Hematopoietic multipotent progenitor cell (in vitro differentiated cells): ENCODE measurements at places on chromosomes 16 and 17. TPM values are rescaled to one million over a fixed set of nuclear protein-coding genes. Genes with fewer than 3 reads are reported as not detected.

Gene GDPD3
- total RNA-seq: 1.1 TPM

Gene C16orf54
- total RNA-seq: 64.9 TPM

Gene PDIA2
- 0.27 TPM for total RNA-seq

DNA sequence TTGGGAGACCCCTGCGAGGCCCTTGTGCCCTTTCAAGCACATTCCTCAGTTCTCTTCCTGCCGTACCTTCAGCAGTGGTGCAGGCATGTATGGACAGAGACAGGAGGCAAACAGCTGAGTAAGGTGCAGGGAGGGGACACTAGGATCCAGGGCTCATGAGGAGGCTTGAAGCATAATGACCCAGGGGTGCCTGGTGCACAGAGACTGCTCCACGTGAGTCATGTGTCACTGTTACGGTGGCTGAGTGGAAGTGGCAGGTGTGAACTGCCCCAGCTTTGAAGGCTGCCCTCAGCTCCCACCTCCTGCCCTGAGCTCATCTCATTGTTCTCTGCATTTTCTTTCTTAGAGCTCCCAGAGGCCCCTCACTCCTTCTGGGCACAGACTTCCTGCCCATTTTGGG, 124.8 kb downstream of the NTN1 start:
- no peak for DNase-seq

Gene LHX1
- under 0.01 TPM for total RNA-seq

GRCh38 chr16:4625560-4626159, 1.0 kb downstream of the MGRN1 start:
- no peak for DNase-seq

DNA sequence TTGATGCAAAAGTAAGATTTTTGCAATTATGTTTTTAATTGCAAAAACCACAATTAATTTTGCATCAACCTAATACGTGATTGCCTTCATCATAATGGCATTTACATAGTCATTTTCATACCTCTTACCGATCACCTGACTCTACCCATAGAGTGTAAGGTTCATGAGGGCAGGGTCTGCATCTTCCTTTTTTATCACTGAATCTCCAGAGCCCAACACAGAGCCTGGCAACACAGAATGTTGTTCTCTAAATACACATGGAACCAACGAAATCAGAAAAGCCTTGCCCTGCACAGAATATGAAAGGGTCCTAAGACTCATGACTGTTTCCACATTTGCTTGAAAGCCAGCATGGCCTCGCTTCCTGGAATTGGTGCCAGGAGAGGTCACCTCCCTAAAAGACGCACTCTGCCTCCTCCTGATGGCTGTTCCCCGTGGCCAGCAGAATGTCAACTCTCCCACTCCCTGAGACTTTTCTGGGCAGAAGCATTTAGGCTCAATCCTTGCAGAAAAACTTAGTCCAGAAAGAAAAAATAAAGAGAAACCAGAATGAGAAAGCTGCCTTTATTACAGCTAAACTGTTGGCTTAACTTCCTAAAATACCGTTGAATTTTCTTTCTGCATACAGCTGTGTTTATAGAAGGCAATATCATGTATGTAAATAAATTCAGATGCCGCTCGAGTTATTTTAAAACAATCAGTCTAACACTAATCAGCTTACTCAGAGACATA, 327.8 kb upstream of the MAF start:
- DNase-seq: no peak

Gene GAS2L2
- total RNA-seq: 0.54 TPM

DNA sequence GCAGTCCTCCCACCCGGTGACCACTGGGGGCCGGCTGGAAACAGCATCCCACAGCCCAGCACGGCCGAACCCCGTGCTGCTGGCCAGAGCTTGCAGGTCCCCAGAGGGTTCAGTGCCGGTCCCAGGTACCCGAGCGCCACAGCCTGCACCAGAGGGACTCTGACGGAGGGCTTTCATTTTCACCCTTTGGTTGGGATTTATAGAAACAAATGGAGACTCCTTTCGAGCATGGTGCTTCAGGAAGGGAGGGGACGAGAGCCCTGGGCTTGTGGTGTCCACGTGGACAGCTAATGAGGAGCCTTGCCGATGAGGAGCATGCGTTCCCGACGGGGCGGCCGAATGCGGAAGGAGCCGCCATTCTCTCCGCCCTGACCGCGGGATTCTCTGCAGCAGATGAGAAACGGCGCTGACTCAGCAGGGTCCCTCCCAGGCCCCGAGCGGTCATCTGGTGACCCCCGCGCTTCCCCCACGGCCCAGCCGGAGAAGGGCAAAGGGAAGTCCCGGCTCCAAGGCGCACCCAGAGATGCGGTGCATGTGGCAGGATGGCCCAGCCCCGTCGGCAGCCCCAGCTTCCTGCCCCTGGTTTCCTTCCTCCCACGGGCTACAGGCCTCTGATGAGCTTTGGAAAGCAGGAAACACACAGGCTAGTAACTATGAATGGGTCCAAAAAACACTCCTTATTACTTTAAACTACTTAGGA, 9.8 kb downstream of the SLC38A10 start:
- no peak for DNase-seq

DNA sequence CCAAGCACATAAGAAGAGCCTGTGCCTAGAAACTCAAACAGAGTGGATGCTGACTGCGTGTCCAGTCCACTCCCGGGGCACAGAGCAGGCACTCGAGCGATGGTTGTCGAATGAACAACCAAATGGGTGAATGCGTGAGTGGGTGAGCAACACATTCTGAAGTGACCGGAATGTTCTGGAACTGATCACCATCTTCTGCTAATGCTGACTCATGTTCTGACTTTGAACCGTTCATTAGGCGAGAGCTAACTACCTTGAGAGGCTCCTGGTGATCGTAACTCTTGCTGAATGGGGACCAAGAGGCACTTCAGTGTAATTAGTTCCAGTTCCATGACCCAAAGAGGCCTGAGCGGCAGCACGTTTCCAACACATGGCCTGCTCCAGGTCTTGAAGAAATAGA, 37.9 kb downstream of the IRF8 start:
- DNase-seq: no peak

DNA sequence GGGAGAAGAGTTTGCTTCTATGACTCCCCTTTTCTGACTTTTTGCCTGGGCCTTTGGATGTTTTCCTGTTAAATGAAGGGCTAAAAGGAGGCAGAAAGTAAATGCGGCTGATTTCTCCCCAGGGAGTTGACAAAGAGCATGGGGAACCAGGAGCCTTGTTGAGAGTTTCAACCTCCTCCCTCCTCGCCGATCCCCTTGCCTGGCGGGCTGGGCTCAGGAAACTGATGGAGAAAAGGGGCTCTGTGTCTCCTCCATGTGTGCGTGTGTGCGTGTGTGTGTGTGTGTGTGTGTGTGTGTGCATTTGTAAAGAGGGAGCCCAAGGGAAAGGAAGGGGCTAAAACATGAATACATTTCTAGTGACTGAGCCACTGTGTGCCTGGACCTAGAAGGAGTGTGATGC, 94.5 kb downstream of the ZDHHC7 start:
- DNase-seq: no peak

DNA sequence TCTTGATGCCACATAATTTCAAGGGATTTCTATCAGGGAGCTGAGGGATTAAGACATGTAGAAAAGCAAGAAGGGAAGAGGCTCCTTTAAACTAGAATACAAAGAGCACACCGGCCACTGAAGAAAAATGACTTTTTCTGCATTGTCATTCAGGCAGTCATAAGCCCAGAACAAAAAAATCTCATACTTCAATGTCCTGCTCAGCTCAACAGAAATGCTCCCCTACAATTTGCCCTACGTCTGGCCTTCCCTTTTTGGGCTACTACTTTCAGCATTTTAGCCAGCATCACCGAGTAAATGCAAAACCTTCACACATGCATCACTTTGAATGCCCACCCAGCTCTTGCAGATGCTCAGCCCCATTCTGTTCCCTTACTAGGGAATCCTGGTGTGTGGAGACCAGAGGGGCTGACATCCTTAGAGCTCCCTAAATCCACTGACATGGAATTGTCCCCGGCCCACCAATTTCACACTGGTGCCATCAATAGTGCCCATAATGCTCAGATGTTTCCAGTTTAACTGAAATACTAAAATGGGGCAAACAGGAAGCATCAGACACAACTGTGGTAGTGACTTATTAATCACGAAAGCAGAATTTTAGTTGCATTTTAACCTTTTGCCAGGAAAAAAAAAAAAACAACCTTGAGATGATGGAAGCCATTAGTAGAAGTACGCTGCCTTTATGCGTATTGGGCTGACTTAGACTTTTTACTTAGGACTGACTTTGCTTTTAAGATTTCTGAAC, 2.7 kb downstream of the MAP3K14 start:
- DNase-seq: no peak

DNA sequence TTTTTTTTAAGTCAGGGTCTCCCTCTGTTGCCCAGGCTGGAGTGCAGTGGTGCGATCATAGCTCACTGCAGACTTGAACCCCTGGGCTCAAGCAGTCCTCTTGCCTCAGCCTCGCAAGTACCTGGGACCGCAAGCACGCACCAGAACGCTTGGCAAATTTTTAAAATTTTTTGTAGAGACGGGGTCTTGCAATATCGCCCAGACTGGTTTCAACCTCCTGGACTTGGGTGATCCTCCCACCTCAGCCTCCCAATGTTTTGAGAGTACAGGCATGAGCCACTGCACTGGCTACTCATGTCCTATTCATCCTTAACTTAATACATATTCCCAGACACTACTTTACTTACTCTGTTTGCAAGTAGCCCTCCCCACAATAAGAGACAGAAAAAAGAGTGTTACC, 16.3 kb upstream of the RBL2 start:
- no peak for DNase-seq

- DNase-seq: no peak
Observed at GRCh38 chr16:84508502-84508901, 4.0 kb upstream of the MEAK7 start.
